ENCODE measurements at places on chromosomes 11 and 22.

- DNase-seq, result no peak
Measured at GRCh38 chr11:23284631-23285030, 424.4 kb upstream of the CCDC179 start.

DNA sequence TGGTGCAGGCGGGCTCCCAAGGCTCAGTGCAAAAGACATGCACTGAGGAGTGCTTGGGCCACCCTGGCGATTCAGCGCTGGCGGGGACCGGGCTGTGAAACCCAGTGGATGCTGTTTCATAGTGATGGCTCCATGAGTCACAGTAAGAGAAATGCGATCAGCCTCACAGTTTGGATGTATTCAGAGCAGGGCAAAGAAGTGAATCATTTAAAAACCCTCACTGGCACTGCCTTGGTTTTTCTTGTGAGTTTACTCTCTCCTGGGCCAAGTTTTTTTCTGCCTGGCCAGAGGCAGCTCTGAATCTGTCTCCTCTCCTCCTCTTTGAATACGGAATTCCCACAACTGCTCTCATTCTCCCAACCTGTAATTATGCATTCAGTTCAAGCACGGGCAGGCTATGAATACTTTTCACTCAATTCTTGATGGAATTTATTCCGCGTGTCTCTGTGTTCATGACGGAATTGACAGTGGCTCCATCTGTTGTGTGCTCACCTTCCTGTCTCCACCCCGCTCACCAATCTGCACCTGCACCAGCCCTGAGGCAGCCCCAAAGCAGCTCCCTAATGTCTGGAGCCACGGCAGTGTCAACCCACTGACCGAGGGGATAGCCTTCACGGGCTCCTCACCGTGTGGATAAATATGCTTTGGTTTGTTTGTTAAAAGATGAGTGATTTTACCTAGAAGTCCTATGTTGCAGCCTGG, 14.9 kb downstream of the ADAMTS8 start:
- DNase-seq, result no peak

GRCh38 chr22:23743303-23743705, 7.6 kb downstream of the ZNF70 start:
- DNase-seq, result no peak

GRCh38 chr22:41620589-41621098, at the start of gene DESI1:
Gene DESI1 (minus strand): TSS chr22:41621043. CDS start chr22:41620839, 204 bp downstream.
- no peak for DNase-seq

DNA sequence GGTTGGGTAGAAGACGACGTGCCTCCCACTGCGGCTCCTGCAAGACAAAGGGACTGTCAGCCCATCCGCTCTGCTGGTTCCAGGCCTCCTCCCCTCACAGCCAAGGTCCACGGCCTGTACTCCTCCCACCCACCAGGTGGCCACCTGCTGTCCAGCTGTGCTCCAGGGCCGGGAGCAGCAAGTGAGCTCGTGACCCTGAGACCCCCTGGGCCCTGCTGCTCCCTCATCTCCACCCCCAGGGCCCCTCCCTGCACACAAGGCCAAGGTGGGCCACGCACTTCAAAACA, 27.4 kb downstream of the TSPAN4 start:
- DNase-seq, result no peak

GRCh38 chr22:24310969-24311368, 40.3 kb downstream of the SPECC1L start:
- DNase-seq, result no peak
